ENCODE measurements at places on chromosomes 7 and 10. TPM values are rescaled to one million over a fixed set of nuclear protein-coding genes. Genes with fewer than 3 reads are reported as not detected.

The SDK1 gene
- 0.37 TPM for total RNA-seq

The STOX1 gene
- total RNA-seq: 0.64 TPM

The TAS2R41 gene
- not detected for total RNA-seq

The LRIT1 gene
- not detected for total RNA-seq

The NPTX2 gene
- total RNA-seq: 0.12 TPM

The UTF1 gene
- total RNA-seq: not detected

Measured in A549 treated with Hydrocortisone at 1 μM for 4 hours (cell line).